Stimulated activated CD8-positive, alpha-beta memory T cell treated with anti-CD3 and anti-CD28 coated beads, Interleukin-7, amount 100 ng/mL, for 1 hour (primary cell): ENCODE measurements at places on chromosomes 1 and 21.

- no peak for DNase-seq
Observed at GRCh38 chr1:53111073-53111556, 31.3 kb downstream of the SLC1A7 start.

GRCh38 chr1:224640018-224640417 is 23.9 kb downstream of the CNIH3 start:
- no peak for DNase-seq

DNA sequence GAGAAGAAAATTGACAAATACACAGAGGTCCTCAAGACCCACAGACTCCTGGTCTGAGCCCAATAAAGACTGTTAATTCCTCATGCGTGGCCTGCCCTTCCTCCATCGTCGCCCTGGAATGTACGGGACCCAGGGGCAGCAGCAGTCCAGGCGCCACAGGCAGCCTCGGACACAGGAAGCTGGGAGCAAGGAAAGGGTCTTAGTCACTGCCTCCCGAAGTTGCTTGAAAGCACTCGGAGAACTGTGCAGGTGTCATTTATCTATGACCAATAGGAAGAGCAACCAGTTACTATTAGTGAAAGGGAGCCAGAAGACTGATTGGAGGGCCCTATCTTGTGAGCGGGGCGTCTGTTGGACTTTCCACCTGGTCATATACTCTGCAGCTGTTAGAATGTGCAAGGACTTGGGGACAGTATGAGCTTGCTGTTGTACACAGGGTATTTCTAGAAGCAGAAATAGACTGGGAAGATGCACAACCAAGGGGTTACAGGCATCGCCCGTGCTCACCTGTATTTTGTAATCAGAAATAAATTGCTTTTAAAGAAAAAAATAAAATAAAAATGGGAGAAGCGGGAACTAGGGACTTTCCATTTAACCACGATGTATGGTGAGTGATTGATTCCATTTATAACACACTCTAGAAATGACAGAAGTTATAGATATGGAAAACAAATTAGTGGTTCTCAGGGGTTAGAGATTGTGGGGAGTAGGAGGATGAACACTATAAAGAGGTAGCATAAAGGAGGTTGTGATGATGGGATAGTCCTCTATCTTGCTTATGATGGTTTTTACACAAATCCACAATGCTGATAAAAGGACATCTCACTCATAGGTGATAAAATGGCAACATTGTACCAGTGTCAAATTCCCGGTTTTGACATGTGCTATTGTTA is 244.7 kb downstream of the MRPL39 start:
- no peak for DNase-seq

DNA sequence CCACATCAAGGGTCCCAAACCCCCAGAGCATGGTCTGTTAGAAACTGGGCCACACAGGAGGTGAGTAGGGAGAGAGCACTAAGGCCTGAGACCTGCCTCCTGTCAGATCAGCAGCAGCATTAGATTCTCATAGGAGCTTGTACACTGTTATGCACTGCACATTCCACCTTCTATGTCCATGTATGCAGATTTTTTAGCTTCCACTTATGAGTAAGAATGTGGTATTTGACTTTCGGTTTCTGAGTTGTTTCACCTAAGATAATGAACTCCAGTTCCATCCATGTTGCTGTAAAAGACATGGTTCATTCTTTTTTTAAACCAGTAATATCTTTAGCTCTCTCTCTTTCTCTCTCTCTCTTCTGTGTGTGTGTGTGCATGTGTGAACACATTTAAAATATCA is 663 bp upstream of the GBP6 start:
- no peak for DNase-seq

GRCh38 chr1:169914531-169914930 is 20.8 kb upstream of the SCYL3 start:
- DNase-seq: no peak

DNA sequence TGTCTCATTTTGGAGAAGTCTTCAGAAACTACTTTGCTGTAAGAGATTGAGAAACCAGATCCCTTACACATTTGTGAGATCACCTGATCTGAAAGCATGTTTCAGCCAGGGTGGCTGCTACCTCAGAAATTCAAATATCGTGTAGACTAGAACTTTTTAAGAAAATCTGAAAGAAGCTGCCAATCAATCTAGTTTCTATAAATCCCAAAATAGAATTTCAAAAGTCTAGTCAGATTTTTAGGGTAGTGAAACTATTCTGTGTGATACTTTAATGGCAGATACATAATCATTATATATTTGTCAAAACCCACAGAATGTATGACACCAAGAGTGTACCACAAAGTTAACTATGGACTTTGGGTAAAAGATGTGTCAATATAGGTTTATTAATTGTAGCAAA is 79.9 kb upstream of the PLPPR5 start:
- no peak for DNase-seq

DNA sequence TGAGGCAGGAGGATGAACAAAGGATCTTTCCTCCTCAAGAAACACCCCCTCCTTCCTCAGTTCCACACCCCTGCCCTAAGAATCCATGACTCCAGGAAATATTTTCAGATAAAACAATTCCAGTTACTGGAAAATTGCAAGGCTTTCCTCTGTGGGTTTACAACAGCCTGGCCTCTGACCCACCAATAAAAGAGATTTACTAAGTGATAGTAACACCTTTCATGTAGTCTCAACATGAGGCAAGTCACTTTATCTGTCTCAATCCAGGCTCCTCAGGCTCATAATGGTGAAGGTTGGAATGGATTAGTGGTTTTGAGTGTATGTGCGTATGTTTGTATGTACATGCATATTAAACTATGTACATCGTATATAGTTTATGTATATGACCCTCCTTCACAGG is 71.4 kb upstream of the PPP2R5A start:
- no peak for DNase-seq

- no peak for DNase-seq
Observed at GRCh38 chr1:15178571-15179484, 25.3 kb downstream of the TMEM51 start.

DNA sequence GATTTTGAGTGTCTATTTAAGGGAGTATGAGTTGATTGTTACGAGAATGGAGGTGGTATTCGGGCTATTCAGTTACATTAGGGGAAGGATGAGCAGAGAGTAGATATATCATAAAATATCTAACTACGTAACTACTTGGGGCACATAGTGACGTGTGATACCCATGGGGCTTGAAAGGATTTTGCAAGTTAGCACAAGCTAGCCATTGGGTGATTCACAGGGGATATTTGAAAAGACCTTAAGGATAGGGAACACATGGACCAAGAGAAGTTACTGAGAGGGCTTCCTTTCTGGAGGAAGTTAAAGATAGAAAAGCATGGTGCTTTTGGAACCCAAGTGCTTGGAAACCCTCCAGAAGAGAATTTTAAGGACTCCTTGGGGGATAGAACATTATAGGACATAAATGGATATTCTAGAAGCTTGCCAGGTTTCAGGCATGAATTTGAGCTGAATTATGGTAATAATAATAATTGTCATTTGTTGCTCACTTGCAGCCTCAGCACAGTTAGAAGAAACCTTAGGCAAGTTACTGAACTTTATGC is 5.4 kb downstream of the DISP1 start:
- DNase-seq: no peak

GRCh38 chr1:207965392-207966387 is 54.8 kb upstream of the CD34 start:
- DNase-seq: no peak

- DNase-seq: no peak
Observed at GRCh38 chr1:77900687-77901293, 12.4 kb downstream of the NEXN start.

GRCh38 chr1:152926091-152926490 is 17.7 kb downstream of the IVL start:
- no peak for DNase-seq

DNA sequence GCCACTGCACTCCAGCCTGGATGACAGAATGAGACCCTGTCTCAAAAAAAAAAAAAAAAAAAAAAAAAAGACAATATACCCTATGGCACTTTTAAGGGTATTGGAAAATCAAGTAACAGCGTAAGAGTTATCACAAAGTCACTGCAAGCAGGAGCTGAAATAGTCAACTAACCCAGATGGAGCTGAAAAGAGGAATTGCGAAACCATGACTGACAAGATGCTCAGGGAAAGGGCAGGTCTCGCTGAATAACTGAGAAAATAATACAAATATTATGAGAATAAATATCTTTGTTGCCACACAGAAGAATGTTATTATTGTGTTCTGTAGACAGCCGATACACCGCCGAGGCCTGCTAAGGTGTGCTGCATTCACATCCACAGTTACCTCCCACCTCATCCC is 17.8 kb downstream of the HLCS start:
- no peak for DNase-seq

DNA sequence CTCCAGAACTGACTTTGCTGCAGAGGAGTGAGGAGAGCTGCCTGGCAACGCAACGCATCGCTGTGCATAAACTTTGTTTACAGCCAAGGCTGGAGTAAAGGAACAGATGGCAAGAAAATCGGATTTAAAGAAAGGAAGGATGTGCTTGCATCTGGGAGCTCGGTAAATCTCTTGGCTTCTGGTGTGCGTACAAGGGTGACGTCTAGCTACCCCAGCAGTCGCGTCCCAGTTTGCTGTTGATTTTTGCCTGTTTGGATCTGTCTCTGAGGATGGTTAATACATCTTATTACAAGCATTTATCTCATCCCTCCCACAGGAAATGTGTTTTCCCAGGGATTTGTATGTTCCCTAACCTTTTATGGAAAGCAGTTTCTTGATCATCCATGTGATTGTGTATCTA is 73.3 kb upstream of the RALGPS2 start:
- DNase-seq: no peak

- DNase-seq: no peak
Observed at GRCh38 chr1:113325022-113325421, 65.3 kb upstream of the MAGI3 start.

DNA sequence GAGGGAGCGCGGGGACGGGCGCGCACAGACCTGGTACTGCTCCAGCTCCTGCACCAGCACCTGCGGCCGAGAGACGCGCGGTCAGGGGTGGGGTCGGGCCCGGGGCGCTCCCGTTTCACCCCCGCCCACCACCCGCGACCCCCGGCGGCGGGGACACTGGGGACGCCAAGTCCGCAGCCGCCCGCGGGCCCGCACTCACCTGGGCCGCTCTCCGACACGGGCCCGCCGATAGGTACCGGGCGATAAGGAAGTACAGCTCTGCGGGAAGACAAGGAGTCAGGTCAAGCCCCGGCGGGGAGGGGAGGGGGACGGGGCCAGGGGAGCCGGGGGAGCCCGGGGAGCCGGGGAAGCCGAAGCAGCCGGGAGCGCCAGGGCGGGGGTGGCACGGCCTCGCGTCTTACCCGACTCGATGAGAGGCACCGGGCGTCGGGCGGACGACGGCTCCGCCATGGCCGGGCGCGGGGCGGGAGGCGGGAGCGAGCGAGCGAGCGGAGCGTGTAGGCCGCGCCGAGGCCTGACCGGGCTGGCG is 326 bp downstream of the BRWD1 start:
- DNase-seq: no peak

GRCh38 chr1:239243006-239243405 is 143.4 kb upstream of the CHRM3 start:
- no peak for DNase-seq

DNA sequence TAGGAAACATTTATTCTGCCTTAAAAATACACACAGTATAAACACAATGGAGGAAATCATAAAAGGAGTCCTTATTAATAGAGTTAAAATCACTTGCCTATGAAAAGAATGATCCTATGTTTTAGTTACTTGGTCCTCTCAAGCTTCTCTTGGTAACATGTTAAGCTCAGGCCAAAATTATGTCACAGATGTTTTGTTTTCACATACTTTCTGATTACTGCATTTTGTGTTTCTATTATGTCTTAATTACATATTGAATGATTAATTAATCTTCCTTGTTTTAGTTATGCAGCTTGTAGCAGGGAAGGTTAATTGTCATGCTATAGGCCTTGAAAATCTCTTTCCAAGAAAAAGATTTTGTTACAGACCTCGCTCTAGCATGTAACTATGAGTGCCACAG is 406.0 kb downstream of the PLA2G4A start:
- no peak for DNase-seq

DNA sequence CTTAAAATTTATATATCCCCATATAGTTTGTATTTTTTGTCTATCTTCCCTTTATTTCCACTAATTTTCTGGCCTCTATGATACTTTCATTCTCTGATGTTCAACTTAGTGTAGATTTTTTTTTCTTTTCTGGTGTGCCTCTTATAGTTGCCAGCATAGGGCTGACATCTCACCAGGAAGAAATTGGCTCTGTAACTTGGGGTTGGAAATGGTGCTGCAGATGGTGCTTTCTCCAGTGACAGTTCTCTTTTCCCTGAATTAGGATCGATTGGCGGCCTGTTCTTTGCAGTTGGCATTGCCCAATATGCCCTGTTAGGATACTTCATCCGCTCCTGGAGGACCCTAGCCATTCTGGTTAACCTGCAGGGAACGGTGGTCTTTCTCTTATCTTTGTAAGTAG is 50.3 kb downstream of the SLC22A15 start:
- DNase-seq: no peak

GRCh38 chr1:165389609-165390008 is 33.1 kb upstream of the LMX1A start:
- no peak for DNase-seq

GRCh38 chr1:115680730-115681111 is 39.0 kb downstream of the VANGL1 start:
- no peak for DNase-seq

- DNase-seq: no peak
Observed at GRCh38 chr1:184156521-184157393, 105.2 kb downstream of the TSEN15 start.

DNA sequence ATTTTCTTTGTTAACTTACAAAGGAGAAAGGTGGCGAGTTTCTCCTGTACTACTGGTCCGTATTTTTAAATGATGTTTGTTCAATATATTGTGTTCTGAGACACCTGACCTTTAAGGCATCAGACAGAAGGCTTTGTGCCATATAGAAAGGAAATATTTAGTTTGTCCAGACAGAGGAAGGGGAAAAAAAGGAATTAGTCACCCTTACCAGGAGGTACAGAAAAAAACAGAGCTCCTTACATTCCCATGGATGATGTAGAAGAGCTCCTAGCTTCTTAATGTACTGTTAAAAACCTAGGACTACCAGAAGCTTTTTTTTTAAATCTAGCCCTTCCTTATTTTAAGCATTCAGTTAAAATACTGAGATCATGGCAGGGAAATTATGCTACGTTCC is 12.4 kb upstream of the PODN start:
- no peak for DNase-seq

DNA sequence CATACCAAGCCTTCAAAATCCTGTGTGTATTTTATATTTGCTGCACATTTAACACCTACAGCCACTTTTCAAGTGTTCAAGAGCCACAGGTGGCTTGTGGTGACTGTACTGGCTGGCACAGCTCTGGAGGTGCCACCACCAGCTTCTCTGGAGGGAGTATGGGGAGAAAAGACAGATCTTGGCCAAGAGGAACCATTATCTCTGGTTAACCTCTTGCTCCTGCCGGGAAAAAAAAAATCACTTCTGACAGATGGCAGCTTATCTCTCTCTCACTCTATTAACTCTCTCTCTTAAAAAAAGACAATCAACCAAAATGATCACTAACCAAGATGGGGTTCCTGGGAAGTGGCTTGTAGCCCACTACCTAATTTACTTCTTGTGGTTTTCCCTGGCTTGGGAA is 1.2 kb upstream of the RIIAD1 start:
- no peak for DNase-seq

- no peak for DNase-seq
Observed at GRCh38 chr1:181383695-181384094, 99.6 kb upstream of the CACNA1E start.

- DNase-seq: no peak
Observed at GRCh38 chr1:10379101-10379620, 19.7 kb upstream of the PGD start.

GRCh38 chr21:38923429-38923828 is 117.7 kb downstream of the ETS2 start:
- DNase-seq: no peak

GRCh38 chr1:76005765-76006164 is 68.8 kb upstream of the ST6GALNAC3 start:
- DNase-seq: no peak

GRCh38 chr1:218527737-218528136 is 182.6 kb downstream of the TGFB2 start:
- no peak for DNase-seq
